Dermis blood vessel endothelial cell (primary cell): ENCODE measurements at places on chromosomes 3 and 15. TPM values are rescaled to one million over a fixed set of nuclear protein-coding genes. Genes with fewer than 3 reads are reported as not detected.

DNA sequence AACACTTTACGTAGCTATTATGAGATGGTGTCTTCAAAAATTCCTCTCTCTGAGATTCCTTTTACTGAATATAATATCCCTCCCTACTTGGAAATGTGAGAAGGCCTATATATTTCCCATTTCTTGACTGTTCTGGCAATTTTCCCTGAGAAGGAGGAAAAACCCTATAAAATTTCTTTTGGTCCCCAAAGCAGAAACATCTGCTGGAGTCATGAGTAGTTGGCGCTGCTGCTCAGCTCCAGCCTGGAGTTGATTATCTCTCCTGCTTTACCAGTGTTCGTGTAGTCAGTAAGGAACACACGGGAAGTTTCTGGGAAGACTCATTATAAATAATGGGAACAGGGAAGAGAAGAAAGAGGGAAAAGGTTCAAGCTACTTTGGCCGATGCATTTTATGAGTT is 680.1 kb downstream of the EPHA3 start:
- DNase-seq: no peak

DNA sequence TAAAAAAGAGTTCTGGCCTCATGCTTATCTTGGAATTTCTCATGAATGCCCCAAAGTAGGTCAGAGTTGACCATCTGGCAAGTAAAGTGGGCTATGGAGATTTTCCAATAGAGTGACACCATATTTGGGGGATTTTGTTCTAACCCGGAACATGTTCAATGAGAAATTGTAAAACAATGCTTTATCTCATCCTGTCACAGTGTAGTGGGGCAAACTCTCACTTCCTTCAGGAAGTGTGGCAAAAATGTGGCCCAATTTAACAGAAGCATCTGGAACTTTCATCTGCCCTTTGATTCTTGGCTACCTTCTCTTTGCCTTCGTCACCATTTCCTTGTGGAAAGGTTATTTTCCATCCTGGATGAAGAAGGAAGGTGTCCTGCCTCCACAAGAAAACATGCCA is 70.8 kb downstream of the ADAMTS9 start:
- DNase-seq: peak; percentile 99

GRCh38 chr15:74866090-74866489 is 7.1 kb downstream of the SCAMP2 start:
- peak; percentile 32 for DNase-seq

The DET1 gene
- 3.2 and 3.8 TPM in 2 replicates for total RNA-seq
